ENCODE measurements at places on chromosomes 2 and 18. TPM values are rescaled to one million over a fixed set of nuclear protein-coding genes. Genes with fewer than 3 reads are reported as not detected.

ALK gene
- total RNA-seq = not detected

HSPD1 gene
- 276 TPM for total RNA-seq

SPAST gene
- 21.0 TPM for total RNA-seq

CFAP65 gene
- not detected for total RNA-seq

CFC1 gene
- total RNA-seq = not detected

ENOSF1 gene
- 86.5 TPM for total RNA-seq

OXER1 gene
- not detected for total RNA-seq

OTOS gene
- total RNA-seq = not detected

TTC39C gene
- 87.7 TPM for total RNA-seq

DNAH7 gene
- total RNA-seq = 0.03 TPM

SDC1 gene
- 0.22 TPM for total RNA-seq

MEIS1 gene
- total RNA-seq = not detected

ARHGAP28 gene
- total RNA-seq = not detected

COL4A3 gene
- total RNA-seq = not detected

B3GNT2 gene
- 18.0 TPM for total RNA-seq

NRP2 gene
- 1.4 TPM for total RNA-seq

ZSWIM2 gene
- total RNA-seq = not detected

CRYGD gene
- total RNA-seq = not detected

CD8B2 gene
- not detected for total RNA-seq

ZNF804A gene
- total RNA-seq = not detected

REG3A gene
- not detected for total RNA-seq

SOX11 gene
- total RNA-seq = not detected

G6PC2 gene
- not detected for total RNA-seq

MOCOS gene
- total RNA-seq = not detected

All from naive thymus-derived CD4-positive, alpha-beta T cell (primary cell).